ENCODE measurements at places on chromosomes 1 and 21.

DNA sequence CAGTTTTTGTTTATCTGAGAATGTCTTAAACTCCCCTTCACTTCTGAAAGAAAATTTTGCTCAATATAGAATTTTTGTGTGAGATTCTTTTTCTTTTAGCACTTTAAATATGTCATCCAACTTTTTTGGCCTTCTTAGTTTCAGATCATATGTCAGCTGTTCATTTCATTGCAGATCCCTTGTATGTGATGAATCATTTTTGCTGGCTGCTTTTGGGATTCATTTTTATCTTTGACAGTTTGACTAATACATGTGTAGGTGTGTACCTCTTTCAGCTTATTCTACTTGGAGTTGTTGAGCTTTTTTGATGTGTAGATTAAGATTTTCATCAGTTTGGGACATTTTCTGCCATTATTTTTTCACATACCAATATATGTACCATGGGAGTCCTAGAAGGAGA, 156.8 kb downstream of the FASLG start:
- no peak for DNase-seq

DNA sequence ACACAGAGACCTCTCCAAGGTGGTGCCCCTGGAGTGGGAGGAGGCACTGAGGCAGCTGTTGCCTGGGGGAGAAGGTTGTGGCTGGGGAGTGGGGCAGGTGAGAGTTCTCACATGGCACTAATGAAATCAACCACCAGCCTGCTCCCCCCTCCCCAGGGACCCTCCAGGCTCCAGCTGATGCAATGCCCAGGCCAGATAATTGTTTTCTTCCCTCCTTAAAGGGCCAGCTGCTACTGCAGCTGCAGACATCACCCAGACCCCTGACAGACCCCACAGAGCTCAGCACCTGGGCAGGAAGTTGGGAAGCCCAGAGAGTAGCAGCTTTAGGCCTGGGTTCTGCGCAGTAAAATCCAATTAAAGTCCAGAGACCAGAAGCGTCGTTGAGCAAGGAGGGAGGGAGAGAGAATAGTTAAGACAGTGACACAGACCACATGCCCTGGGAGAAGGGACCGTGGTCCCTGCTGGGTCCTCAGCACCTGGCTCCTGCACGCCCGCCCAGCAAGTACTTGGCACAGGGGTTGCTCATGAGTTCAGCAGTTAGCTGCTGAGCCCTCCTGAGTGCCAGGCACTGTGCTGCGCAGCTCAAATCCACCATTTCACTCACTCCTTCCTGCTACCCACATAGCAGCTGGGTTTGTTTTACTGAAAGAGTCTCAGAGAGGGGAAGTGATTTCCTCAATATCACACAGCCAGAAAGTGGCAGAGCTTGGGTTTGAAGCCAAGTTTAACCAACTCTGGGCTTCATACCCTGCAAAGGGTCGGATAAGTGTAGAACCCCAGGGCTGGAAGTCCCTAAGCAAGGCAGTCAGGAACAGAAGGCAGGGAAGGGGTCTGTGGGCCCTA, 1.9 kb downstream of the RIMS3 start:
- no peak for DNase-seq

GRCh38 chr1:205811660-205812059, 1.3 kb downstream of the SLC41A1 start:
- no peak for DNase-seq

- no peak for DNase-seq
These were observed 121.7 kb downstream of the ADGRL4 start for GRCh38 chr1:78884685-78885452.

DNA sequence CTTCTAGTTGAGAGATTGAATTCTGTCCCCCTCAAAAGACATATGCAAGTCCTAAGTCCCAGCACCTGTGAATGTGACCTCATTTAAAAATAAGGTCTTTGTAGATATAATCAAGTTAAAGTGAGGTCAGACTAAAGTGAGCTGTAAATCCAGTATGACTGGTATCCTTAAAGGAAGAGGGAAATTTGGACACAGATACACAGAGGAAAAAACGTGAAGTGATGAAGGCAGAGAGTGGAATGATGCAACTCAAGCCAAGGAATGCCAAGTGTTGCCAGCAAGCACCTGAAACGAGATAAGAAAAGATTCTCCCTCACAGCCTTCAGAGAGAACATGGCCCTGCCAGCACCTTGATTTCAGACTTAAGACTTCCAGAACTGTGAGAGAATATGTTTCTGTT, 444.7 kb upstream of the VAMP3 start:
- no peak for DNase-seq

- DNase-seq, result no peak
These were observed 32.1 kb downstream of the CD247 start for GRCh38 chr1:167486090-167486824.

DNA sequence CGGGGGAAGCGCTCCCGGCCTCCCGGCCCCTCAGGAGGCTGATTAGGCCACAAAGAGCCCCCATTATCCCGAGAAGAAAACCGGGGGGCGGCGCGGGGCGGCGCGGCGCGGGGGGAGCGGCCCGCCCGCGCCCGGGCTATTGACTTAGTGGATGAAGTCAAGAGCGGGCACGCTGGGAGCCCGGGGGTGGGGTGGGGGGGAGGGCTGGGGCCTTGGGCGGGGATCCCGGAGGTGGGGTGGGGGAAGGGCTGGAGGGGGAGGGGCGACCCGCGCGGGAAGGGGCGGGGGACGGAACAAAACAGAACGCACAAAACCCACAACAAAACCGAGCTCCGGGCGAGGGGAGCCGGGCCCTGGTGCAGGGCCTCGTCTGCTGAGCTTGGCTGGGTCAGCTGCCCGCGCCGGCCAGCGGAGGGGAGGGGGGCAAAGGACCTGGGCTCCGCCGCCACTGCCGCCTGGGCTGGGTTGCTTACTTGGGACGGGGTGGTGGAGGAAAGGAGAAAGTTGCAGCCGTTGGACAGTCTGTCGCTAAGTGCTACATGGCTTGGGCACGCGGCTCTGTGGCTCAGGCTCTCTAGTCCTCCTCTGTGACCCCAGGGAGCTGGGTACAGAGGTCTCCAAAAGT, 16.3 kb downstream of the PAX7 start:
- no peak for DNase-seq

GRCh38 chr21:45418301-45419071, 13.5 kb downstream of the COL18A1 start:
- DNase-seq, result no peak

GRCh38 chr1:207461649-207462048, 7.5 kb downstream of the CR2 start:
- no peak for DNase-seq

DNA sequence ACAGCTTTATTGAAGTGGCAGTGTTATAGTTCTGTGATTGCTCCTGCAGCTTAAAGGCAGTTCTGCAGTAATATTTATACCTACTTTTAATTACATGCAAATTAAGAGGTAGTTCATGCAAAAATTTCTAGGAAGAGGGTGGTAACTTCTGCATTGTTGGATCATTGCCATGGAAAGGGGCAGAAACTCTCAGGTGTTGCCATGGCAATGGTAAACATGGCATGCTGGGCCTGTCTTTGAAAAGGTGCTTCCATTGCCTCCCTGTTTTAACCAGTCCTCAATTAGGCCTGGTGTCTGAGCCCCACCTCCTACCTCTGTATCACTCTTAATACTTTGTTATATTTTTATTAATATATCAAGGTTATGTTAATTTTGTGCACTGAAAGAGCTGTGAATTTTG, 104.7 kb downstream of the DISC1 start:
- DNase-seq, result no peak

GRCh38 chr1:109521002-109521951, 11.8 kb upstream of the AMIGO1 start:
- DNase-seq, result no peak

DNA sequence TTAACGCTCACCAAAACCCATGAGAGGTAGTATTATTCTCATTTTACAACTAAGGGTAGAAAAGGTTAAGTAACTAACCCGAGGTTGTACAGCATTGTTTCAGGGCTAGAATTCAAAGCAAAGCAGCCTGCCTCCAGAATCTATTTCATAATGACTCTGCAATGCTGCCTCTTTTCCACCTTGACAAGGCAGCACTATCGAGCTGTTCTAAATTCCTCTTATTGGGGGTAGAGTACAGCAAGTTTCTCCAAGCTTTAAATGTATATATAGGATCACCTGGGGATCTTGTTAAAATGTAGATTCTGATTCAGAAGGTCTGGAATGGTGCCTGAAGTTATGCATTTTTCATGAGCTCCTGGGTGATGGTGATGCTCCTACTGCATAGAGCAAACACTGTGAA, 30.1 kb downstream of the WNT2B start:
- DNase-seq, result no peak

- no peak for DNase-seq
These were observed 709 bp downstream of the GART start for GRCh38 chr21:33541105-33541711.
